ENCODE measurements at places on chromosomes 2 and 18.

GRCh38 chr2:60423505-60423904, 129.9 kb downstream of the BCL11A start:
- DNase-seq, result no peak

DNA sequence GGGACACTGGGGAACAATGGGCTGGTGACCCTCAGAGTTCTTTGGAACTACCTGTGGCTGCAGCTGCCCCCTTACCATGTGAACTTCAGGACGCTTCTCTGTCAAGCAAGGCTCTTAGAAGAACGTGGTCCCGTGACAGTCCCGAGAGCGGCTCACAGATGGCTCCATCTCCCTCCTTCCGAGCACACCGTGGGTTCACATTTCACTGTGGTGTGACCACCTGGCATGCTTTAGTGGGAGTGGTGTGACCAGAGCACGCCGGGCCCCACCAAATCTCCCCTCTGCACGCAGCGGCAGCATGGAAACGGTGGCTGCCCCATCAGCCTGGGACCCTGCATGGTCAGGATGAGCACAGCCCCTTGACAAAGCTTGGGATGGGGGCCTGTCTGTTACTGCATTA, 9.7 kb upstream of the TPO start:
- DNase-seq, result no peak

- no peak for DNase-seq
Observed at GRCh38 chr2:88011011-88011410, 5.3 kb downstream of the RNU2-63P start.

GRCh38 chr2:37916512-37917082, 8.5 kb upstream of the RMDN2 start:
- DNase-seq, result no peak

- DNase-seq, result no peak
Observed at GRCh38 chr18:74128159-74128558, 19.5 kb downstream of the FBXO15 start.

GRCh38 chr2:6053743-6054142, 361.6 kb downstream of the SOX11 start:
- no peak for DNase-seq

DNA sequence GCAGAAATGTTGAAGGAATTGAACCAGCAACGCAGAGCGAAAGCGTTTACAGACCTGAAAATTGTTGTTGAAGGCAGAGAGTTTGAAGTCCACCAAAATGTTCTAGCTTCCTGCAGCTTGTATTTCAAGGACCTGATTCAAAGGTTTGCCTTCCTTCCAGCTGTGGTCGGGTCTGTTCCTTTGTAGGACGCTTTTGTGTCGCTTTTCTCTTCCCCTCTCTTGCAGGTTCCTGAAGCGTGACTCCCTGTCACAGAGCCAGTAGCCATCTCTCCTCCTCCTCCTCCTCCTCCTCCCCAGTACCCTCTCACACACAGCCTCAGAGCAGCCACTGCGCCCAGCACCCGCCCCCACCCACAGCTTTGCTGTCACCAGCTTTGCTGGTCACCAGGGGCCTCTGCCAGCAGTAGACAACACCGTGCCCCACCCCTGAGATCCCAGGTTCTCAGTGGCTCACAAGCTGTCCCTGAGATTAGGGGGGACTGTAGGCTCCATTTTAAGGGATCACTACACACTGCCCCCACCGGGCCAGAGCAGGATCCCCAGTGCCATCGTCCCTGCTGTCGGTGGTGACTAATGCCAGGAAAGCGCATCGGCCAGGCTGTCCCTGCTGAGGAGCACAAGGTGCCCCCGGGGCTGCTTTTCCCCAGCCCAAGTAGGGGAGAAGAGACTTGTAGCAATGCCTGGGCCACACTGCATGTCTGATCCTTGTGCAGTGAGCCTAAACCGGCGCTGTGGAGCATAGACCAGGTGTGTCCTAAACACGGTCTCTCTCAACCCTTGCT, 242.3 kb downstream of the ATAD2B start:
- no peak for DNase-seq

DNA sequence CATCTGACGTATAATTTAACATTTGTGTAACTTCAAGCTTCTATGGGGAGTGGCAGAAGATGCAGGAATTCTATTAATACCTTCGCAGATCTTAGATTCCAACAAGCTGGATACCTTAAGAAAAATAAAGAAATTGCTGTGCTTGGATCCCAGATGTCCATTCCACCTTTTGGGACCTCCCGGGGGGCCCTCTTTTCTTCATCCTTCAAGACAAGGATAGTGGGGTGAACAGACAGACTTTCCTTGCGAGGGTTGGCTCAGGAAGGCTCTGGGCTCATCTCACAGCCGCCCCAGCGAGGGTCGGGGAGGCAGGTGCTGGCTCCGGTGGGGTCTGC, 509 bp upstream of the RNF144A start:
- no peak for DNase-seq

DNA sequence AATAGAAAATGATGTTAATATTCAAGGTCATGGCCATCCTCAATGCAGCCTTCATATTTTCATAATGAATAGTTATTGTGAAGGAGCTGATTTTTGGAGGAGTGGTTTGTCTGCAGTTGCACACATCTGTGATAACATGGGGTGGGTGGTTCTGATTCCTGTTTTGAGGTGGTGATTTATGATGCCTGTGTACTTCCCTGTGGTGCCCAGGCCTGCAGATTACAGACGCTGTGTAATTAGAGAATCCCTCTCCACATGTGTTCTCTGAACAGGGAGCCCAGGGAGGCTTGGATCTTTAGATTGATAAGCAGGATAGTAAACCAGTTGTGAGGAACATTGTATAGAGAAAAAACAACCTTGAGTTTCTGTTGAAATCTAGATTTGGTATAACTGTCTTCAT, 117.5 kb downstream of the AGAP1 start:
- DNase-seq, result no peak
